ENCODE measurements at places on chromosomes 7 and 10.

- no peak for DNase-seq
These were observed 568.7 kb downstream of the ETV1 start for GRCh38 chr7:13420726-13421125.

GRCh38 chr10:122504610-122504950 is 43.2 kb downstream of the HTRA1 start:
- DNase-seq: no peak

- no peak for DNase-seq
These were observed 175.7 kb upstream of the PTN start for GRCh38 chr7:137519181-137519691.

DNA sequence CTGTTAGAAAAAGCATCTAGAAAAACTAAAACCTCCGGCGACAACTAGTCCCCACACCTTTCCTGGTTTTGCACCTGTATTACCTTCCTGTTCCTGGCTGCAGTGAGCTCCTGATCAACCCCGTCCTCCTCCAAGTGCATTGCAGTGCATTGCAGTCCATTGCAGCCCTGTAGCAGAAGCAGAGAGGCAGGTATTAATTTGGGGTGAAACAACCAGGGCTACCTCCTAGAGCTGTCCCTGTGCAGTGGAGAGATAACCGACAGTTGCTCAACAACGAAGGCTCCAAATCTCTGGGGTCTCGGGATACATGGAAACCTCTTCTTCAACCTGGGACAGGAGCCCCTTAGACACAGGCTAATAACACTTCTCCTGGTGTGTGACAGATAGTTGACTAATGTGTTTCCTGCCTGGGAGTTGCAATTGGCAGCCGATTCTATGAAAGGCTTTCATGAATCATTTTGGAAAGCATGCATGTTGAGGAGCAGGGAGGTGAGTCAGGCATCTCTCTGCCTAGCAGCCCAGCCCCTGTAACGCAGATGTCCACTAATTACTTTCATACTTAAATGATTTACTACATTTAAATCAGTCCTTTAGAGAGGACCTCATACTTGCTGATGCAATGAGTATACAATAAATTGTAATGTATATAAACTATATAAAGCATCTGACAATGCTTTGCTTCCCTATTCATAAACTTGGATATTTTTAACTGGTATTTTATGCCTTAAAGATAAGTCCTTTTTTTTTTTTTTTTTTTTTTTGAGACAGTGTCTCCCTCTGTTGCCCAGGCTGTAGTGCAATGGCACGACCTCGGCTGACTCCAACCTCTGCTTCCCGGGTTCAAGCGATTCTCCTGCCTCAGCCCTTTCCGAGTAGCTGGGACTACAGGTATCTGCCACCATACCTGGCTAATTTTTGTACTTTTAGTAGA is 59.0 kb downstream of the PRR15 start:
- no peak for DNase-seq

GRCh38 chr10:91220954-91221675 is 652 bp downstream of the PCGF5 start:
- peak; percentile 26 for DNase-seq

- peak; percentile 27 for DNase-seq
These were observed 2.2 kb downstream of the FGFR2 start for GRCh38 chr10:121595806-121596688.

DNA sequence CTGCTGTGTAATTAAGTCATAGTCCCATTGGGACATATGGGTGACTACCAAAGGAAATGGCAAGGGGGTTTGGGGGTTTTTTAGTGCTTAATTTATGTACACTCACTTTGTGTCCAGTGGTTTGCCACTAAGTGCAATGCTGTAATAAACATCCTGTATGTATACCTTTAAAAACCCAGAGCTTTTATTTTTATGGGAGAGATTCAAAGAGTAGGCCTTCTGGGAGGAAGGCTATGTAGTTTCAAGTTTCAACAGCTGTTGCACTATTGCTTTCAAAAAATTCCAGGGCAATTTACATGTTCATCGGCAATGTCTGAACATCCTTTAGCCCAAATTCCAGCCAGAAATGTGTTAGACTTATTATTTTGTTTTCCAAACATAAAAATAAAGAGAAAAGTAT is 744.7 kb downstream of the XPNPEP1 start:
- DNase-seq: no peak

- no peak for DNase-seq
These were observed 63.8 kb upstream of the TEX47 start for GRCh38 chr7:88859288-88859687.

All from endothelial cell (in vitro differentiated cells).